C1 segment of cervical spinal cord (tissue), 14 donors: ENCODE measurements at places on chromosomes 2 and 18.

DNA sequence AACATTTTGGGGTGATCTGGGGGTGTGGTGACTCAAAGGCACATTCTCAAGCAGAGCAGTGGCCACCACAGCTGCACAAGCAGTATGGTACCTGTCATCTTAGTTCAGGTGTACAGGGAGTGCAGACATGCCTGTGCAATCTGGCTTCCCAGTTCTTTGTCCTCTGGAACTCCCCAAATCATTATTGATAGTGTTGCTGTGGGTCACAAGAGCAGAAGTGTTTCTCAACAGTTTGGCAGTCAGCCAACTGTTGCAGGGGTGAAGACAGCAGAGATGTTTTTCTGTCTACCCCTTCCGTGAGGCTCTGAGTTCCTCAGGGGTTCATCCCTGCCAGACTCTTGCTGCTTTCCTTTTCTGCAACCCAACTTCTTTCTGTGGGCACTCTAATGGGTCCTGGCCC lies 206.5 kb upstream of the ZSWIM2 start:
- DNase-seq = no peak

DNA sequence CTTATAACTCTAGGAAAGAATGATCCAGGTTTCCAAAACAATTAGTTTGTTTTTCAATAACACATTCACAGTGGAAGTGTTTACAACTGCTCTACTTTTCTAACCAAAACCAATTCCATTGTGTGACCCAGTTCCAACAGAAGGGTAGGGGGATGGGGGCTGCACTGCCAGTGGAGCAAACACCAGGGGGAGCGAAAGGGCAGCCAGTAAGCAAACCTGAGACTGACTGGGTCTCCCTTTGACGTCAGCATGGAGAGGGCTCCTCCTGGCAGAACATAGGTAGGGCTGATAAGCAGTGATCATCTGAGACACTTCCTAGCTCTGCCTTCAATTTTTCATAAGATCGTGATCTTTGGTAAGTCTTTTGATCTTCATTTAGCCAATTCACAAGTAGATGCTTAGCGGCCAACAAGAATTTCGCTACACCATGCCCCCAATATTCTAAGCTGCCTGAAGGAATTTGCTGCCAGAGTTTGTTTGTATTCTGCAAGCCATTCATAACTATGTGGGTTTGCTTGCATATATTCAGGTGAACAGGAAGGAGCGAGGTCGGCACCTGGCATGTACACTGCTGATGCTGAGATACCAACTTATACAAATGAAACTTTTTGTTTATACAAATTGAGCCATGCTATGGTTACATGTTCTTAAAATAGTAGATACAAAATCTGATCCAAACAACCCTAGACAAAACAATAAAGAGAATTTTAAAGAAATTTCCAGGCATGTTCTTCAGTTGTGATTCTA lies 45.9 kb downstream of the ST6GAL2 start:
- DNase-seq = no peak

- DNase-seq = no peak
These were observed 219.3 kb upstream of the APCDD1 start for GRCh38 chr18:10234912-10235660.

DNA sequence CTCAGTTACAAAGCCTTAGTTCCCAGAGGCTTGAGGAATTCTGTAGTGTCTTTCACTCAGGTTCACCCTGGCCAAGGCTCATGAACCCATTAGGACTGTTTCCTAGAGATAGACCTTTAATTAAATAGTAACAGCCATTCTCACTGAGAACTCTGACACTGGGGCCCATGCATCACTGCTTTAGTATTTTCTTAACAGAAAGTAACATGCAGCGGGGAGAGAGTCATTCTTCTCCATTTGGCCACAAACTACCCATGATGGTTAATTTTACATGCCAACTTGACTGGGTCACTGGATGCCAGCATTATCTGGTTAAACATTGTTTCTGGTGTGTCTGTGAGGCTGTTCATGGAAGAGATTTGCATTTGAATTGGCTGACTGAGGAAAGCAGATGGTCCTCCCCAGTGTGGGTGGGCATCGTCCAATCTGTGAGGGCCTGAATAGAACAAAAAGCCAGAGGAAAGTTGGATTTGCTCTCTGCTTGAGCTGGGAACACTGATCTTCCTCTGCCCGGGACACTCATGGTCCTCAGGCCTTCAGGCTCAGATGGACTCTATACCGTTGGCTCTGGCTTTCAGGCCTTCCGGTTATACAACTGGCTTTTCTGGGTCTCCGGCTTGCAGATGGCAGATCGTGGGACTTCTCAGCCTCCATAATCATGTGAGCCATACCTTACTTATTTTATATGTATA lies 5.6 kb upstream of the CPLX4 start:
- DNase-seq = no peak
